Occipital lobe (tissue), 3 donors: ENCODE measurements at places on chromosomes 3 and 15. TPM values are rescaled to one million over a fixed set of nuclear protein-coding genes. Genes with fewer than 3 reads are reported as not detected.

The LACTB gene
- 20.0 TPM for total RNA-seq

DNA sequence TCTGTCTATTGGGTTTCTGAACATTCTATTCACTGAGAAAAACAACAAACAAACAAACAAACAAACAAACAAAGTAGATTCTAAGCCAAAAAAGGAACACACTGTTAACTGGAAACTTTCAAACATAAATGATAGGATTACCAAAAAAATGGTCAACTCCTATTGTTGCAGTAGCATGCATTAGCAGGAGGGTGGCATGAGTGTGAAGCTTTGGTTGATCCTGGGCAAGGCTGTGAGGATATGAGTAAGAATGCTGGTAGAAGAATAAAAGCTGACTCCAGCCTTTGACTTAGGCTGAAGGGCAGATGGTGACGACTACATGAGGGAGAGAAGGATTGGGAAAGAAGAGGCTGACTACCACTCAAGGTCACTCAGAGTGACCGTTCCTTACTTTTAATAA lies 810.3 kb downstream of the VGLL3 start:
- no peak for DNase-seq

DNA sequence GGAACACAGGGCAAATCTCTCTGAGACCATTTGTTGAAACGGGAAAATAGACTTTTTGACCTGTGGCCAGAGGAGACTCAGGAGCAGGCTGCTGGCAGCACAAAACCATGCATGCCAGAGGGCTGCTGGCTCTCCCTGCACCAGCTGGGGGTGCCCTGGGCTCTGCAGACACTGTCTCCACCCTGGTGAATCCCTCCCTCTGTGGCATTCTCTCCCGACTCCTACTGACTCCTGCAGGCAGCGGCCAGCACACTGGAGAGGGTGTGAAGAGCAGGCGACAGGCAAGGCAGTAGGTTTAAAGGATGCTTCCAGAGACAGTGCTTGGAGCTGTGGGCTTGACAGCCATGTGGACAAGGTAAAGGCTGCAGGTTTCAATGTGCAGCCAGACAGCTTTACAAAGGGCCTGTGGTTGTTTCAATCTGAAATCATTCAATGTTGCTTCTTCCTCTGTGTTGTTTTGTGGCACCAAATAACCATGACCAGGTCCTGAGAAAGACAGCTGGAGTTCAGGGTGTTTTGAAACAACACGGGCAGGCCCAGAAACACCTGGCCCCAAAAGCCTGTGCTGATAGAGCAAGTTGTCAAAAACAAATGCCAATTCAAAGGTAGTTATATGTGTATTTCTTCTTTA lies 431.0 kb upstream of the ATP10A start:
- DNase-seq = no peak

The VIPR1 gene
- 0.16 TPM for total RNA-seq

The CCDC14 gene
- total RNA-seq = 99.5 TPM

DNA sequence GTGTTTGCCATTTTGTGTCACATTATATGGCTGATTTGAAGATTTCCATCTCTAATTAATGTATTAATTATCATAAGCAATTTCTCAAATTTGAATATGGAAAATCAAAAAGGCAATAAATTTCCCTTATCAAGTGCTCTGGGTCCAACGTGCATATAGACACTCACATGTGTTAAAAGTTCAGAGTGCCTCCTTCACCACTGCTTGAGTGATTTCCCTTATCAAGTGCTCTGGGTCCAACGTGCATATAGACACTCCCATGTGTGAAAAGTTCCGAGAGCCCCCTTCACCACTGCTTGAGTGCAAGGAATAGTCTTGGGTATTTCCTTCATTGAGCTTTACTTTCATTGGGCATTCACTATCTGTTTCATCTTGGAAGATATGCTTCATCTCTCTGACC lies 421.0 kb upstream of the ZNF717 start:
- DNase-seq = no peak

DNA sequence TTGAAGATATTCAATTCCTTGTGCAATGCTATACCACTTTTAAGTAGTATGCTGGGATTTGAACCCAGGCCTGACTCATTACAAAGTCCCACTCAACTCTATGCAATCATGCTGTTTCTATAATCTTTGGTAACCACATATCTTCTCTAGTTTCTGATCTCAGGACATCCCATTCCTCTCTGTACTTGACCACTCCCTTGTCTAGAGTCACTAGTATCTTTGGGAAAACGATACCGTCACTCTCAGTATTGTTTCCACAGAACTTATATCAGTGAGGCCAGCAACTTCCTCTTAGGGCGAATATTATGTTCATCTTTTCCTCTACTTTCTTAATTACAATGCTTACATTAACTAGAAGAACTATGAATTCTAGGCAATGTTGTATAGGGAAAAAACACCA lies 137.3 kb upstream of the TSPAN3 start:
- no peak for DNase-seq

The CCDC50 gene
- total RNA-seq = 115 TPM

DNA sequence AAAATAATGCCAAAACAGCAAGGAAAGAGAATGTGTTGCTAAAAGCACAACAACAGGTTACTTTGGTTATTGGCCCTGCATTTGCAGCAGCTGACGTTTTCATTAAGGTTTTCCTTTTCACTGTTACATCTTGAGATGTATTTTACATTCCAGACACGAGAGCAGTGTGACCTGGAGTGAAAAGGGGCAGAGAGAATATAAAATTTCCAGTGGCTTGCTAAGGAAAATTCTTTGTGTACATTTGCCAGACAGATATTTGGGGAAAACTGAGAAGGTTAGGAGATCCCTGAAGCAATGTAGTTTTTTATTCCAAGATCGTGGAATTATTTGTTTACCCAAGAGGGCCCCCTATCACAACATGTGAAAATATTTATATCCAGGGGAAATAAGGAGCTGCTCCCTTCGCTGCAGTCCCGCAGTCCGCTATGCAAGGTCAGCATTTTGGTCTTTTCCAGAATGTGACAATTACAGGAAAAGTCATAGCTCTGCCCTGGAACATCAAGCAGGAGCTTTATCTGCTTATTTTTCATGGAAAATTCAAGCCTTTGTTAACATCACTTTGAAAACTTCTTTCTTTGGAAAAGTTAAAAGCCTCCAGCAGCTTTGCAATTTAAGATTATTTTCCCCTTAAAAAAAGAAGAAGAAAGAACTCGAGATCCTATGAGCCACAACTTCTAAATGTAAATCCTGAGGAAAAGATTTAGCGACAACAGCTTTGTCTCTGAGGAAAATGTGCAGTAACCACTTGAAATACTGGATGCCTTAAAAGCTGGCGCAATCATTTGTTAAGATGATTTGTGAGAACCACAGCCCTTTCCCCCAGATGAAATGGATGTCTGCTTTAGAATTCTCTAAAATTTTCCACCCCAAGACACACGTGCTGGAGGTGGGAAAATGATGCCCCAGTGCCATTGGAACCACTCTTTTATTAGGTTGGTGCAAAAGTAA lies 256.4 kb upstream of the TPM1 start:
- DNase-seq = no peak

The OR5K2 gene
- not detected for total RNA-seq

The WDR93 gene
- total RNA-seq = 0.31 TPM

- no peak for DNase-seq
These were observed 14.9 kb downstream of the UROC1 start for GRCh38 chr3:126502656-126503055.
